ENCODE measurements at places on chromosomes 11 and 22.

DNA sequence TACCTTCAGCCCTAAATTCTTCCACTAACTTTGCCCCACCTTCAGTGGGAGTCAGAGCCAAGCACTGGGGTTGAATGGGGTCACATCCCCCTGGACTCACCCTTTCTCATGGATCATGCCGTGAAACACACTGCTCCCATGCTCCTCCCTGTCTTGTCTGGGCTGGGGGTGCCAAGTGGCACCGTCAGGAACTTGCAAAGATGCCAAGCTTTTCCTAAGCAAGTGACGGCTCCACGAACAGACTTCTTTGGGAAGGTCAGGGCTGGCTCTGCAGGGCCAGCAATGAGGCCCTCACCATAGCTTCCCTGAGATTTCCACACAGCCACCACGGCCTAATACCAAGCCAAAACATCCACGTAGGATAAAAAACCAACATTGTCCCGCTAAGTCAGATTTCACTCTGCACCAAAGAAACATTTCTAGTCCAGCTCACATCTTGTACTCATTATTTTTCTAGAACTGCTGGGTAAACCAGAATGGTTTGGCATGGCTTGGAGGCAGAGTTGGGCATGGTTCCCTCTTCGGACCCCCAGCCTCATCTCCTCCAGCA, 76.5 kb downstream of the NAT10 start:
- DNase-seq, result no peak

- no peak for DNase-seq
These were observed 36.2 kb downstream of the THOC5 start for GRCh38 chr22:29517215-29517908.

- DNase-seq, result no peak
These were observed 21.3 kb upstream of the KDM4E start for GRCh38 chr11:95003716-95004115.

DNA sequence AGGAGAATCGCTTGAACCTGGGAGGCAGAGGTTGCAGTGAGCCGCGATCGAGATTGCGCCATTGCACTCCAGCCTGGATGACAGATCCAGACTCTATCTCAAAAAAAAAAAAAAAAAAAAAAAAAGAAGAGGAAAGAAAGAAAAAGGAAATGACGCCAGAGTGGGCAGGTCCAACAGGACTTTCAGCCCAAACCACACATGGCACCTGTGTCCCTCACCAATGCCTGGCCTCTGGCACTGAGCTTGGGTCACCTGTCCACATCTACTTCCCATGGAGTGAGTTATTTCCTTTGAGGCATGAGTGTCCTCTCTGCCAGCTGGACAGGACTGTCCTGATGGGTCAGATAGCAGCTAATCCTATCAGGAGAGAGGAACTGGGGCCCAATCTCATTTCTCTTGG, 15.2 kb upstream of the GCAT start:
- DNase-seq, result no peak

DNA sequence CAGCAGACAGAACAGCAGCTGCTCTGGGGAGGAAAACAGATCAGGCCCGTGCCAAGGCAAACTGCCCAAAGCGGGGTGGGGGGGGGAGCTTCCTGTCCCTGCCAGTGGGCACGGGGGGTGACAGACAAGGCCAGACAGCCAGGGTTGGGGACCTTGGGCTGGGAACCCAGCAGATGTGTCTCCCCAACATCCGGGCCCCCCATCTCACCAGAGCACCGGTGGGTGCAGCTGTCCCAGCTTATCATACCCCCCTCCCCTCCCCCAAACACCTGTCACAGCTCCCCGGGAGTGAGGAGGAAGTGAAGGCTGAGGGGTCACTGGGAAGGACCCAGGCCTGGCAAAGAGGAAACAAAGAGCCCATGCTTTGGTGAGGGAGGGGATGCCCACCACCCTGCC, 1.3 kb downstream of the PPP1R14B start:
- no peak for DNase-seq
